ENCODE measurements at places on chromosomes 3 and 15.

GRCh38 chr15:45136378-45136764 is 6.6 kb downstream of the DUOX1 start:
- no peak for DNase-seq

GRCh38 chr3:165759041-165759440 is 78.2 kb downstream of the BCHE start:
- DNase-seq: no peak

DNA sequence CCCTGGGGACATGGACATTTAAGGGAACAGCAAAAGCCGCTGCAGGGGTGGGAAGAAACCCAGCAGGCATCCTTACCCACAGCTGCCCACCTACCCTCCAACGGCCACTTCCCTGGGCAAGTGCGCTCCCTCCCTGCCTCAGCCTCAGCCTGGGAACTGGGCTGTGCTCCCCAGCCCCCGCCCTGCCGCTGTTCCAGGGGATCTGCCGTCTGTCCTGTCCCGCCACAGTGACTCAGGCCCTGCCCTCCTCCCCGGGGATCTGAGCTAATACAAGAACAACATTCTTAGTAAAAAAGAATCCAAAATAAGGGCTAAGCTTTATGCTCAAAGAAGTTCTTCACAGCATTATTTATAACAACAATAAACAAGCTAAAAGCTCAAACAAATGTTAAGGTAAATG is 7.4 kb upstream of the IQSEC1 start:
- DNase-seq: no peak

DNA sequence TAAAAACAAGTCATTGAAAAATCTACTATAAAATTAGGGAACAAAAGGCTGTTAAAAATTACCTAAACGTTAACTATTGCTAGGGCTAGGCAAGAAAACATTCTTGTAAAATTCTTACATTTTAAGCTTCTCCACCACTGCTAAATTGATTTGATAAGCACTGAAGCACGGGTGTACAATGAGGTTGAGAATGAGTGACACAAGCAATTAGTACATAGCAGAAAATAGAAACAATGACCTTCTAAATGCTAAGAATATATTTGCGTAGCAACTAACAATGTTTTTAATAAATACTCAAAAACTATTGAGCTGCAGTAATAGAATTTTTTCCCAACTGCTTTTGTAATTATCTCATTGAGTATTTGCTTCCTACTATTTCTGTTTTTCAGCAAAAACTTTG is 4.7 kb downstream of the SGO1 start:
- no peak for DNase-seq

- no peak for DNase-seq
These were observed 185.8 kb upstream of the EOMES start for GRCh38 chr3:27907929-27908328.

Measured in activated CD4-positive, alpha-beta T cell treated with anti-CD3 and anti-CD28 coated beads, Interleukin-2, amount 10 ng/mL, durations not matched to agents 7 days and 5 days (primary cell).